Left renal cortex interstitium (tissue), 4 donors: ENCODE measurements at places on chromosomes 4 and X. TPM values are rescaled to one million over a fixed set of nuclear protein-coding genes. Genes with fewer than 3 reads are reported as not detected.

PCDH19 gene
- polyA plus RNA-seq: 1.8 TPM

DNA sequence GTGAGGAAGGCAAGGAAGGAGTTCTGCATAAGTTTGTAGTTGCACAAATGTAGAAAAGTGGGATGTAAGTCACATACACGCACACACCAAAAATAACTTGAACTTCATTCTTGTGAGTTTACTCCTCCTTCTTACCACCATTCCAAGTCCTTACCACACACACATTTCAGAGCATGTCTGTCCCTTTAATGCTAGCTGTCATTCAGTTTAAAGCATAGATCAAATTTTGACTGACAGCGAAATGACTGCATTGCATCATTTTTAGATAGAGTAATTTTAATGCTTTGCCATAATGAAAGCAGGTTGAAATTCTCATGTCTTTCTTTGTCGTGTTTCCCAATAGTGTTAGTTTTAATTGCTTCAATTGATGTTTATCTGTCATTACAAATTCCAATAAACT lies 629.6 kb upstream of the HTR2C start:
- no peak for DNase-seq

DNA sequence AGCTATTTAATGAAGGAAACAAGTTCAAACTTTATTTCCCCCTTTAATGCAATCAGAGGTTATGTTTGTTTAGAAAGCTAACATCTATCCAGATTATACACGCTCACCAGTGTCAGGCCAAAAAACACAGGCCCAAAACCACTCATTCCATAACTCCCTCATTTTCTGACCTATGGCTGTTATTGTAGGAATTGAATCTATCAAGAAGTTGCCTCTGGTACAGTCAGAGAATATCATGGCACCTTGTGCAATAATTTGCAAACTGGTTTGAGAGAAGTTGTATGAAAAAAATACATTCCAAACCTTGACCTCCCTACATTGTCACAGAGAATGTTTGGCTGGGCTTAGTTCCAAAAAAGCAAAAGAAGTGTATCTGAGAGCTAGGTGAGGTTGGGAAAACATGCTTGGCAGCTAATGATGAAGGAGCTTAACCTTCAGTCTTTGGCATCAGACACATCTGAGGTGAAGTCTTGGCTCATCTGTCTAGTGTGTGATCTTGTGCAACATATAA lies 591.0 kb downstream of the ANKRD50 start:
- DNase-seq: no peak

DNA sequence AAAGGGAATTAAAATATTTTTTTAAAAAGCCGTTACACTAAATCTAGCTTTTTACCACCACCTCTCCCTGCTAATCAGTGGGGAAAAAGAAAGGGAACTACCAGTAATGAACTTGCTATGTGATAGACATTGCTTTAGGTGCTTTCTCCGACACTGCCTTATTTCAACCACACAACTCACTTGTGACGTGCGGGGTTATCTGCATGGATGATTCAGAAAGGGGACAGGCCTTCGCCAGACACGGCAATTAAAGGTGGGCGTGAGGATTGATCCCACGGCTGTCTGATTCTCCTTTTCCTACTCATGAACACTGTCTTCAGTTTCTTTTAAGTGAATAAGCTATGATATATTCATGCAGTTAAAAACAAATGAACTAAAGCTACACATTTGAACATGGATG lies 882 bp upstream of the CXCR3 start:
- DNase-seq: no peak

GRCh38 chrX:130170752-130171445 lies 863 bp upstream of the RAB33A start:
- DNase-seq: no peak
